ENCODE measurements at places on chromosomes 16 and 17.

DNA sequence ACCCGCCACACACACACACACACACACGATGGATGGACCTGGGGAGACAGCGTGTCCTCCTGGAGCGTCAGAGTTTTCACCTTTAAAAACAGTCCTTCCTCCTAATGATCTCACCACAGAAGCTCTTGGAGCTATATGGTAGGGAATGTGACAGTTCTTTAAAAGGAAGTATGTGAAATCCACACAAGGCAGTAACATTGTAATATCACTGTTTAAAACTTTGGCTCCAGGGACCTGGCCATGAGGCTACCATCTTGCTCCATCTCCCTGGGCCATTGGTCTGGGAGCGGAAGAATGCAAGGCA lies 302.4 kb downstream of the SOX9 start:
- DNase-seq, result no peak

DNA sequence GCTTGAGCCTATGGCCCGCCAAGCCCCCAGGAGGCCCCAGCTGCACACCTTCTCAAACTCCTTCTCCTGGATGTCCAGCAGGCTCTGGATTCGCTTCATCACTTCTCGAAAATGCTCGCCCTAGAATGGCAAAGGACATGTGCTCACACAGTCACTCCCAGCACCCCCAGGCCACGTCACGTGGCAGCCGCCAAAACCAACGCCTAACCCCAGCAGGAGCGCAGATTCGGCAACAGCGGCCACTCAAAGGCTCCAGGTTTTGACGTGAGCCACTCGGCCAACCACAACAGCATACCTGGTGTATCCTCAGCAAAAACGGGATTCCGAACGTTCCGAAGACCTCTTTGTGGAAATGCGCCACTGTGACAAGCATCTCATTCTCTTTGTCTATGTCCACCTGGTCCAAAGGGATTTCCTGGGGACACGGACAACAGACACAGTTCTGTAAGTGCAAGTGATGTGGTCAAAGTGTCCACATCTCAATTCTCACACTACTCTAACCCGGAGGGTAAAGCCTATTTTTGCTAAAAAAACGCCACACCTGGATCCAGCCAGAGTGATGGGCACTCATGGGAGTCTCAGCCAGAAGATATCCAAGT lies 12.7 kb downstream of the LITAFD start:
- DNase-seq, result no peak

GRCh38 chr16:85369741-85370528 lies 243.2 kb upstream of the GSE1 start:
- peak; percentile 63 for DNase-seq

- no peak for DNase-seq
These were observed 27.0 kb downstream of the SLC7A5 start for GRCh38 chr16:87842209-87842869.

DNA sequence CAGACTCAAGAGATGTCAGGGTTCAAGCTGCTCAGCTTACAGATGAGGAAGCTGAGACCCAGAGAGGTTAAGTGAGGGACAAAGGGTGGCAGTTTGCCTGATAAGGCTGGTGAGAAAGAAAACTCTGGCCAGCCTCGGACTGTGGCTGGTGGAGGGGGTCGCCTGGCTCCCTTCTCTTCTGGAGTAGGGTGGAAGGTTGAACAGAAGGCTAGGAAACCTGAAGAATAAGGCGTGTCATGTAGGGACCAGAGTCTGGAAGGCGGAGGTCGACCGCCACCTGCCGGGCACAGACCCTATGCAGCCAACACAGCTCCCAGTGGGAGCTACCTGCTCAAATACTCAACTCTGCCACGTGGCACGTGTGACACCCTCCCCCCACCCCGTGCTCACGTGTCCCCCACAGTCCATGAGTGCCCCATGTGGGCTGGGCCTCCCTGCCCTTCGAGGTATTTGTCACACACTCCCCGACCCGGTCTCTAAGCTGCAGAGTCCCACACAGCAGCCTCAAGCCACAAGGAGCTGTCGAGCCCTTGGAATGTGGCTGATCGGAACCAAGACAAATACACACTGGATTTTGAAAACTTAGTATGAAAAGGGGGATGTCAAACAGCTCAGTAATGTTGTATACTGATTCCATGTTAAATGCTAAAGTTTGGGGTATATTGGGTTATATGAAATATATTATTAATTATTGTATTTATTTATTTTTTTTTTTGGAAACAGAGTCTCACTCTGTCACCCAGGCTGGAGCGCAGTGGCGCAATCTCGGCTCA lies 11.8 kb downstream of the HID1 start:
- peak; percentile 46 for DNase-seq

DNA sequence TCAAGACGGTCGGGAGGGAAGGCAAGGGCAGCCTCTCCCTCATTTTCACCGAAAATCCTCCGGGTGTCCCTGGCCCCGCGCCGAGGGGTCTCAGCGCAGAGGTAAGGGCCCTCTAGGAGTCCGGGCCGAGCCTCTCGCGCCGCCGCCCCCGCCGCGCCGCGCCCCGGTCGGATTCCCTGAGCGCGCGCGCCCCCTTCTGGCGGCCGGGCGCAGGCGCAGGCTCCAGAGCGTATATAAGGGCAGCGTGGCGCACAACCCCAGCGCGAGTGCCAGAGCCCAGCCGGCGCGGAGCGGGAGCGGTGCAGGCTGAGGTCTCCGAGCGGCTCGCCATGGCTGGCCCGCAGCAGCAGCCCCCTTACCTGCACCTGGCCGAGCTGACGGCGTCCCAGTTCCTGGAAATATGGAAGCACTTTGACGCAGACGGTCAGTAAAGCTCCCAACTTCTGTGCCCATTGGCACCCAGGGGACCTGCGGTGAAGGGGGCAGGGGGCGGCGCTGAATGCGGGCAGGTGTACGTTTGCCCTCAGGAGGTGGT lies at the start of gene CALB2:
CALB2 (plus strand) TSS at position 260 of the 535 bp plus-strand sequence; CDS start at position 330, 70 bp downstream.
- peak; percentile 57 for DNase-seq

DNA sequence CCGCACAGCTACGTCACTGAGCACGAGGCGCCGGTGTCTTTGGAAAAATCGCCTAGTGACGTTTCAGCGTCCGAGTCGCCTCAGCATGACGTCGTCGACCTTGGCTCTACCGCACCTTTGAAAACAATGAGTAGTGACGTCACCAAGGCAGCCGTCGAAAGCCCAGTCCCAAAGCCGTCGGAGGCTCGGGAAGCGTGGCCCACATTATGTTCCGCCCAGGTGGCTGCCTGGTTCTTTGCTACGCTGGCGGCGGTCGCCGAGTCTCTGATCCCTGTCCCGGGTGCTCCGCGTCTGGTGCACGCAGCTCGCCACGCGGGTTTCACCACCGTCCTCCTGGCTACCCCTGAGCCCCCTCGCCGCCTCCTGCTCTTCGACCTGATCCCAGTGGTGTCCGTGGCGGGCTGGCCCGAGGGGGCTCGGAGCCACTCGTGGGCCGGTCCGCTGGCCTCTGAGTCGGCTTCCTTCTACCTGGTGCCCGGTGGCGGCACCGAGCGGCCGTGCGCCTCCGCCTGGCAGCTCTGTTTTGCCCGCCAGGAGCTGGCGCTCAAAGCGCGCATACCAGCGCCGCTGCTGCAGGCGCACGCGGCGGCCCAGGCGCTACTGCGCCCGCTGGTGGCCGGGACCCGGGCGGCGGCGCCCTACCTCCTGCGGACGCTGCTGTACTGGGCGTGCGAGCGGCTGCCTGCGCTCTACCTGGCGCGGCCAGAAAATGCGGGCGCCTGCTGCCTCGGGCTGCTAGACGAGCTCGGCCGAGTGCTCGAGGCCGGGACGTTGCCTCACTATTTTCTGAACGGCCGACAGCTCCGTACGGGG lies 1.5 kb downstream of the TMEM102 start:
- DNase-seq, result peak; percentile 77

Measured in fibroblast of skin of scalp (primary cell).